Stimulated activated CD4-positive, alpha-beta T cell treated with anti-CD3 and anti-CD28 coated beads, Interleukin-4, amount 100 ng/mL, for 1 hour (primary cell): ENCODE measurements at places on chromosomes 11 and 22.

GRCh38 chr11:93340223-93340622 is 9.7 kb downstream of the DEUP1 start:
- no peak for DNase-seq

DNA sequence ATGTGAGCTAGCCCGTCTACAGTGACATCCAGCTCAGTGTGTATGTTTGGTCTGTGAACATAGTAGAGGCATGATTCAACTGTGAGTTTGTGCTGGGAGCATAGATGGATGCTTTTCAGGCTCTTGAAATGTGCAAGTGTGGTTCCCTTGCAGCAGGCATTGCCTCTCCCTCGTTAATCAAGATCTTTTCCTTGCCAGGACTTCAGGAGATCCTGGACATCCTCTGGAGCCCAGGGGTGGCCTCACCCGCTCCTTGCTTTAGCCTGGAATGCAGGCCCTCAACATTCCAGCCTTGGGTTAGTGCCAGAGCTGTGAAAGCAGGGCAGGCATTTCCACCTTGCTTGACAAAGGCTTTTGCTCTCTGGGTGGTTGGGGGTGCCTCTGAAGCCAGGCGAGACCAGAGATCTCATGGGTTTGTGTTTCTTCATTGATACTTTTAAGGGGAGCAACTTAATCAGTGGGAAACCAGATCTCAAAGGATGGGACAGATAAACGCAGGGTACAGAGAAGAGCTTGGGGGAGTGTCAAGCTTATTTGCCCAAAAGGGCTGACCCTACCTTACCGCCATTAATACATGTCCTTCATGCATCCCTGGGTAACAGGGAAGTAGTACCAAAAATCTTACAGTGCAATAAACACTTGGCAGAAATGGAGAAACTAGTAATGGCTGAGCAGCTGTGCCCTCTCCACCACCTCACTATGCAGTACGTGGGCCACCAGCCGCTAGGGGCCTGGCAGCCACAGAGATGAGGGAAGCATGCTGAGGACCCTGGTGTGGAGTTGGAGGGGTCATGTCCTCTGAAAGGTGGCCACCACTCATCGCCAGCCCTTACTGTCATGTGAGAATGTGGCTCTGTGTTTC is 72.1 kb downstream of the PTPRJ start:
- DNase-seq, result no peak

DNA sequence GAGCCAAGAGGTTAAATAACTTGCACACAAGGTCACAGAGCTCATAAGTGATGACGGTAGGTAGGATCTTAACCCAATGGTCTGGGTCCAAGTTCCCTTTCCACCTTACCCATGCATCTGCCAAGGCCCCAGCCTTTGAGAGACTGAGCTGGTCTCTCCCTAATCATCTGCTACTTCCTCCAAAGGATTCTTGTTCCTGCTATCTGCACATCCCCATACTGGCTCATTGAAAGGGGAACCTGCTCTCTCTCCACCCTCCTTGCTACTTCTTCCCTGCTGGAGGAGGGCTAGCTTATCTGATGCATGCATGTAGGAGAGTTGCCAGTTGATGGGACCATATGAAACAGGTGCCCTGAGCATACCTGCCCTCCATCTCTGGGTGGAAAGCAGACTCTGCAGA is 47.7 kb downstream of the COMMD9 start:
- DNase-seq, result no peak

GRCh38 chr11:113923572-113923971 is 19.0 kb downstream of the HTR3B start:
- DNase-seq, result no peak

- no peak for DNase-seq
These were observed 2.5 kb upstream of the SEPTIN3 start for GRCh38 chr22:41966607-41967240.
